ENCODE measurements at places on chromosomes 3 and 15. TPM values are rescaled to one million over a fixed set of nuclear protein-coding genes. Genes with fewer than 3 reads are reported as not detected.

Gene POC1A
- 14.4 TPM for total RNA-seq

Gene AHSG
- total RNA-seq = 0.27 TPM

DNA sequence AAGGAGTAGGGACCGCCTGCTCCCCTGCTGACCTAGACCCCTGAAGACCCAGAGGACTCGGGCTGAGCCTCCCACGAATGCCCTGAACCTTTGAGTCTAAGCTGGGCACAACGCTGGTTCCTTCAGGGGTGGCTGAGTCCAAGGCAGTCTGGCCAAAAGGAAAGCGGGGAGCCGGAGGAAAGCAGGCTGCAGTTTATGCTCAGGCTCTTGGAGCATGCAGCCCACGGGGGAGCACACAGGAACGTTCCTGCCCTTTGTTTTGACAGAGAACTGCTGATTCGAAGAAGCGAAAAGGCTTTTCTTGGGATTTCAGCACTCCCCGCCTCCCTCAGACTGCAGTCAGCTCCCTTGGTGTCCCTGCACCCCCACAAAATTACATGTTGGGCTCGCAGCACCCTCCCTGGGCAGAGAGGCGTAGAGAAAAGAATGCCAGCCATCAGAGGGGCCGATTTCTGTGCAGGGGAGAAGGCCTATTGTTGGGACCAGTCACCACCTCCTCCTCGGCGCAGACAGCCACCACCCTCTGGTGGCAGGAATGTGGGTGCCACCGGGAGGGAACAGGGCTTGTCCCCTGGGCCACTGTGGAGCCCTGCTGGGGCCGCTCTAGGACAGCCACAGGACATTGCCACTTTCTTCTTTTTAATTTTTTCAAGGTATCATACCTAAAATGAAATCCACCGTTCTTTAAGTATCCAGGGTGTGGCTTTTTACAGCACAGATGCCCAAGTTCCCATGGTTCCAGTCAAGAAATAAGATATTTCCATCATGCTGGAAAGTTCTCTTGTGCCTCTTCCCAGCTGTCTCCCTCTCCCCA lies 72.2 kb downstream of the SMAD6 start:
- DNase-seq = peak; percentile 85

Gene ATP8B4
- 0.98 TPM for total RNA-seq

Gene TMEM108
- 6.7 TPM for total RNA-seq

DNA sequence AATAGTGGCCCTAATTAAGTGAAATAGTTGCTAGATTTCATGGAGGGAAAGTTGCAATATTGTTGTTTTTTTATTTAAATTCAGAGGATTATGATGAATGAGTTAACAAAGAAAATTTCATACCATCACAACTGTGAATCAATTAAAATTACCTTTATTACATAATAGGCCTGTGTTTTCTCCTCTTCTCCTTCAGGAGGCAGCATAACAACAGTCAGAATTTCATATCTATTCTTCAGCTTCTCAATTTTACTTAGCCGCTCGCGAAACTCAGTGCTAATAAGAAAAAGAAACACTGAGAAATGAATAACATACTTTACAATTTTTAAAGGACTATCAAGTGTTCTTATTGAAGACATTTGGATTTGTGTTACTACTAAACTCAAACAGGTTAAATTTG lies 29.4 kb downstream of the TTC14 start:
- DNase-seq = no peak

- no peak for DNase-seq
Observed at GRCh38 chr3:65348398-65348995, 660.7 kb upstream of the ADAMTS9 start.

- no peak for DNase-seq
Observed at GRCh38 chr3:122934251-122934650, 93.3 kb downstream of the SEMA5B start.

Gene TM6SF1
- 0.27 TPM for total RNA-seq

GRCh38 chr3:66165660-66166059 lies 55.1 kb upstream of the SLC25A26 start:
- no peak for DNase-seq

DNA sequence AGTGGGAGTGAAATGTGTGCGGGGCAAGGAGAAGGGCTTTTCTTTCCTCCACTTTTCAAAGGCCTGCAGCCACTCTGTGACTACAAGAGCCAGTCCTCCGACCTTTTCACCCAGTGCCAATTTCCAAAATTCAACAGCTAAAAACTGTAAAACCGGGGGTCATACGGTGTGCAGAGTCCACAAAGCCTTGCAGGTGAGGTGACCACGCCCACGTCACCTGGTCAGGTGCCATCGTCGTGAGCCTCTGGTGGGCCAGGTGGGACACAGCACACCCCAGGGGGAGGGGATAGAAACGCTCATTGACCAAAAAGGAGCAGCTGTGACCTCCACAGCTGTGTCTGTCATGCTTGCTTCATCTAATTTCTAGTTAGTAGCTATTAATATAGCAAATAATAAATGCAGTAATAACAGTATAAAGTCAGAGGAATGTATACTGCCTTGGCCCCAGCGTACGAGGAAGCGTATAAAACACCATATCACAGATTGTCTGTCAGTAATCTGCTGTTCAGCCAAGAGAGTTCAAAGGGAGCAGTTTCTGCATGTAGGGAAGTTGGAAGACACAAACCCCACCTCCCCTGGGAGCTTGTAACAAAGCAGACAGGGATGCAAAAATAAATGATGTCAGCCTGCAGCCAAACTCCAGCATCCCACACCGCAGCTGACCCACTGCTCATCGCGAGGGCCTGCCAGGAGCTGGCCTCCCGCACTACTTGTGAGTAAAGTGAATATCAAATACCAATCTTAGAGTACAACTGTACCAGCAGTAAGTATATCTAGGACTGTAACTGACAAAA lies 86.7 kb downstream of the VGLL4 start:
- DNase-seq = no peak

DNA sequence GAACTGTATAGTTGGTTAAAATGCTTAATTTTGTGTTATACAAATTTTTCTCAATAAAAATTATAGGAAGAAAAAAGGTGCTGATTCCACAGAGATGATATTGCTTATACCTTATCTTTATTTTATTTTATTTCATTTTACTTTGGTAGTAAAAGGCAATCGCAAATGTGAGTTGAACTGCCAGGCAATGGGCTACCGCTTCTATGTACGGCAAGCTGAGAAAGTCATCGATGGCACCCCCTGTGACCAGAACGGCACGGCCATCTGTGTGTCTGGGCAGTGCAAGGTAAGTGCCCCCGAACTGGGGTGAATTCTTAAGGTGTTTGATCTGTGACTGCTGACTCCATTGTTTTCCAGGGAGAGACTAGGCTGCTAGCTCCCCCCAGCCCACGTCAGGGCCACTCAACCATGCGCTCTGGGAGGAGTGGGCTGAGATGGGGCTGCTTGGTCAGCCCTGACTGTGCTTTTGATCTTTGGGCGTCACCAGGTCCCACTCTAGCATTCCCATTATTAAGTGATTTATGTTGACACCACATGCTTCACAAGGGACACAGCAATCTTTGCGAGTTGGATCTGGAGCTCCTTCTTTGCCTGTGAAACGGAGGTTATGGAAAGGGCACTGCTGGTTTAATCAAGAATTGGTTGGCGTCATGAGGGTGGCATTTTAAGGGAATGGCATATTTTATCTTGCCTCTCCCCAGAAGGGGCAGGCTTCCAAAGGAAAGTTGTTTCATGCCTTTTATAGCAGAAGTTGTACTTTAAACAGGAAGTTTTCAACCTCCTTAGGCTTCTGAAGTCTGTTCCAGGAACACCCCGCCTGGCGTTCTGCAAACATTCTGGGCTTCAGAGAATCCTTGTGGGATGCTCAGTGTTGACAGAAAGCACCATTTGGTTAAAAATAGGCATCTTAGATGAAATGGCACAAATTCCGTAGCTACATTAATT lies 296.5 kb downstream of the THSD4 start:
- DNase-seq = no peak

DNA sequence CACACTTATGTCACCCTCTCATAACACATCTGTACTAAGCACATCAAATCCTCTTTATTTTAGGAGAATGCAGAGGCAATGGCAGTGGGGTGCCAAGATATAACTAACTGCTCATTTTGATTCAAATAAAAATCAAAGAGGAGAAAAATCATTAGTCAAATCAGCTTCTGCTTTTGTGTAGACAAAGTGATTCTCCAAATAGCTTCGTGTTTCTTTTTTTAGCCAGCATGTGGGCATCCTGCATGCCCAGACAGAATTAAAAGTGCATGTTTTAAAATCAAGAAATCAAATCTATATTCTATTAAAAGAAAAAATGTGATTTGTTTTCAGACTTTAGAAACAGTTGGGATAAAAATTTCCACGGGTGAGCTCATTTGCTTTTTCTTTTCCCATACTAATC lies 761.3 kb upstream of the CFAP20DC start:
- DNase-seq = no peak

DNA sequence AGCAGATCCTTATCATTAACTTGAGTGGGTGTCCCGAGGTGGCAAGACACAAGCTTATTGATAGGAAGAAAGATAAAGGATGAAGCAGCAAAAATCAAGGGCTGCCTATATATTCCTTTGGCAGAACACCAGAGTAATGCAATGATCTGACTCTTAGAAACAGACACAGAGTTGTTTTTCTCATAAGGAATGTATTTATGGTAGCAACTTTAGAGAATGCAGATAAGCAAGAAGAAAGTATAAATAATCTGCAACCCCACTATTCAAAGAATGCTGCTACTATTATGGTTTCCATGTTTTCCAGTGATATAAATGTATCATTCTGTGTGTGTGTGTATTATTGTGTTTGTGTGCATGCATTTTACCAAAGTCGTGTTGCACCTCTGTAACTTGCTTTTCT lies 208.3 kb downstream of the THSD4 start:
- no peak for DNase-seq

GRCh38 chr3:186566772-186567071 lies 417 bp downstream of the TBCCD1 start:
- no peak for DNase-seq

DNA sequence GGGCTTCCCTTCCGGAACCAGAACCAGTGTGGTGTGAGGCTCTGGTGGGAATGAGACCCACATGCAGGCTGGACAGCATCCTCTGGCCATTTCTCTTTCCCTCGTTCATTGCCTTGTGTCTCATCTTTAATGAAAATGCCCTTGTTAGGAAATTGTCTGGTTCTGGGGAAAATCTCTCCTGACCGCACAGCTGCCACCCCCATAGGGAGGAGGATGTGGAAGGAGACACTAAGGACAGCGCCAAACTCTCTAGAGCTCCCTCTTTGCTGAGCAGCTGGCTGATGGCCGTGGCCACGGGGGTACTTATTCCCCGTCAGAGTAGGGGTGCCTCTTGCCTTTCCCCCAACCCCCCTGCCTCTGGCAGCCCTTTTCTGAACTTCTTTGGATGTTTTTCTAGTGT lies 297.6 kb upstream of the C2CD4B start:
- no peak for DNase-seq

Gene C3orf70
- total RNA-seq = 5.8 TPM

- DNase-seq = no peak
Observed at GRCh38 chr15:78192826-78193594, 41.4 kb downstream of the ACSBG1 start.

- no peak for DNase-seq
Observed at GRCh38 chr15:66770518-66771350, 68.7 kb downstream of the SMAD6 start.

- DNase-seq = no peak
Observed at GRCh38 chr3:102512734-102513504, 78.1 kb downstream of the ZPLD1 start.

Gene RASL12
- total RNA-seq = 0.40 TPM

- DNase-seq = no peak
Observed at GRCh38 chr15:76636059-76636458, 269.1 kb downstream of the SCAPER start.

- no peak for DNase-seq
Observed at GRCh38 chr15:60179786-60180391, 175.8 kb downstream of the FOXB1 start.

- DNase-seq = no peak
Observed at GRCh38 chr3:60571511-60571910, 679.7 kb downstream of the FHIT start.

DNA sequence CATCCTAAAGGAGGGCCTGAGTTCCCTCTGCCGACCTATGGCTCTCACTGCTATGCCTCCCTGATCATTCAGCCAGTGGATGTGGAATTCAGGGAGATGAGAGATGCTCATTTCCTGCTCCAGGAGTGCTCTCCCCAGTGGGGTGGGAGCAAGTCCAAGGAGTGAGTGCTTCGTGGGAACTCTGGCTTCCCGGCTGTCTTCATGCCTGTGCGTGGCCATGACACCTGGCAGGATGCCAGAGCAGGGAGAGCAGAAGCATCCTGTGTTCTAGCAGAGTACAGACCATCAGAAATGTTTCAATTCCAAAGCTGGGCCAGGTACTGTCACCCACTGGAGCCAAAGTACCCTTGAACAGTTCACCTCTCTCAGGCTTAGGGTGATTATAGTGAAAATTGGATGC lies 45.1 kb downstream of the APH1B start:
- DNase-seq = no peak

DNA sequence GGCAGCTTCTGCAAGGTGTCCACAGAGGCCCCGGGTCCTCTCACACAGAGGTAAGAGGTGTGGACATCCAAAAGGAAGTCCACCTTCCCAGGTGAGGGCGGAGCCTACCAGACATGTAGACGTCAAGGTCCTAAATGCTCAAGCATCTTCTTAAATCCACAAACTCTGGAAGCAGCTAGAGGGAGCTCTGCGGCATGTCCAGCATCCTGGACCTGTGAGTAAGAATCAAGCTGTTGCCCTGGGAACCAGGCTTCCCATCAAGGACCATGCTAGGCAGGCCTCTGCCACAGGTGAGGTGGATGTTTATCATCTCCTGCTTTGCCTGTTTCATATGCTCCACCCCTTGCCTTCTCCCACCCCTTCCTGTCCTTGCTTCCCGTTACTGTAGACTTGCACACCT lies 368.2 kb downstream of the GABRG3 start:
- no peak for DNase-seq

GRCh38 chr3:48460517-48460902 lies 14.0 kb downstream of the ATRIP start:
- no peak for DNase-seq

DNA sequence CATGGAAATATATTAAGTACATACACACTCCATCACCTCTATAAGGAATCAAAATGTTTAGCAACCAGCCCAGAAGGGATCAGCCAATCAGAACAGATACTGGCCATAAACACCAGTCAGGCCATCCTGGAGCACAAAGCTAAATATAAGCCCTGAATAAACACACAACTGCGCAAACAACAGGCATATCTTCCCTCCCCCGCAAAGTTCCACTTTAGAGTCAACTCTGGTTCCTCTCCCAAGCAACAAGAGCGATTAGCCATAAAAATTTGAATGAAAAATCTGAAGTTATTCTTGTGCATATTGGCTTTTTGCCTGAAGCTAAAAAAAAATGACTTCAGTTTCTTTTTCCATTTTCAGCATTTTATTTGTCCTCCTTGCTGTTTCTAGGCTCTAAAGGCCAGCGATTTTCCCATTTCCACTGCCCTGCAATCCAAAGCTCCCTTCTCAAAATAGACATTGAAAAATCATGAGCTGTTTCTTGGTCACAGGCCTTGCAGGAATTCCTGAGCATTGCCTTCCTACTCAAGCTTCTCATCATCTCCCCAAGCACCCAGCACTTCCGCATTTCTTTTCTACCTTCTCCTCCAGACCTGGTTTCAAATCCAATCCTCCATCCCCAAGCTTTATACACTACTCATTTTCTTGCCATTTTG lies 247.9 kb downstream of the ZMAT3 start:
- no peak for DNase-seq

Data from progenitor cell of endocrine pancreas (in vitro differentiated cells).